NCI-H1417 treated with DMSO at 0.1 percent for 48 hours (cell line): ENCODE measurements at places on chromosomes 11 and 22.

GRCh38 chr22:34278121-34278520 lies 357.8 kb upstream of the LARGE1 start:
- DNase-seq: no peak

GRCh38 chr11:38323961-38324761 lies 1726.1 kb upstream of the RAG2 start:
- DNase-seq: no peak

- no peak for DNase-seq
Measured at GRCh38 chr11:20760811-20761210, 91.4 kb downstream of the NELL1 start.

DNA sequence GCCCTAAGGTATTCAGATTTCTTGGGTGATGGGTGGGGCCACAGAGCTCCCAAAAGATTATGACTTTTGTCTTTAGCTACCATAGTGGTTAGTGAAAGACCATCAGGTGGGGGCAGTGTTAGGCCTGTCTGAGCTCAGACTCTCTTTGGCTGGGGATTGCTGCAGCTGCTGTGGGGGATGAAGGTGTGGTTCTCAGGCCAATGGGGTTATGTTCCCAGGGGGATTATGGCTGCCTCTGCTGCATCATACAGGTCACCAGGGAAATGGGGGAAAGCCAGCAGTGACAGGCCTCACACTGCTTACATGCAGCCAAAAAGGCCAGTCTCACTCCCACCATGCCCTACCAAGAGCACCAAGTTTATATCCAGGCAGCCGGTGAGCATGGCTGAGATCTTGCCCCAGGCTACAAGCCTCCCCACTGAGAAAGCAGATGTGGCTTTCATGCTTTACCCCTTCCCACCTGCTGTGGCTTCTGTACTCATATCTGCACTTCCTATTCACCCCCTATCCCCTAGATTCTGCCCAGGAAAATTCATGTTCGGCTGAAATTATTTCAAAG lies 24.8 kb downstream of the CNTF start:
- DNase-seq: no peak

GRCh38 chr11:125935056-125935455 lies 10.8 kb upstream of the VSIG10L2 start:
- DNase-seq: no peak

DNA sequence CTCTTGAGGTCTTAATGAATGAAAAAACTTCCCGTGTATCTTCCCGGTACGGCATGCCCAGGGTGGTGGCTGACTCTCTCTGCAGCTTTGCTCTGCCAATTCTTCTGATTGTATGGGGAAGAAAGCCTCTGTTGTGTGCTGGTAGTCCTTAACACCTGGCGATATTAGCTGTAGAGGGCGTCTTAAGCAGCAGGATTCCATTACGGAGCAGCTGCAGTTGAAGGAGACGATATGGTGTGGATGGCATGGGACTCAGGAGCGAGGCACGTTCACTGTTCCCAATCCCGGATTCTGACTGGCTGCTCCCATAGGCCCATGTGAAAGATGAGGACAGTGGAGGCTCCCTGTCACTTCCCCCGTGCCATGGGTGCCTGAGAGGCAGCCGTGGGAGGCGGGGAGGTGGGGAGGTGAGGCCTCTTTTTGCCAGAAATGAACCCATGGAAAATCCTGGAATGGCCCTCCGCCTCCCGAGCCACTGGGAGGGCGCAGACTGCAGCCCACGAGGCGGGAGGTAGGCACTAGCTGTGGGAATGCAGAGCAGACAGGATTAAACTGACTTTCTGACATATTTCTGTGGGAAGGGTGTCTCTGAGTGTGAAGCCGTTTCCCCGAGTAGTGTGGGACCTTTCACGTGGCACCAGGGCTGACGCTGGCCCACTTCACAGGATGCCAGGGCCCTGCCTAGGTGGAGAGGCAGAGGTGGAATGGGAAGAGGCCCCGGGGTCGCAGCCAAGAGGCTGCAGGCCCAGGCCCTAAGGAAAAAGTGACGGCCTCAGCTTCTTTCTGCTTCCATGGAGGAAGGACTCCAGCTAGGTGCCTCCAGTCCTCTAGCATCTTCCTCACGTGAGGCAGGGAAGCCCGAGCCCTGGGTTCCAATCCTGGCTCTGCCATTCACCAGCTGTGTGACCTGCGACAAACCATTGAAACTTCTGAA lies 121.4 kb upstream of the CD82 start:
- DNase-seq: no peak

GRCh38 chr11:61153593-61154095 lies 7.6 kb downstream of the VPS37C start:
- DNase-seq: no peak

DNA sequence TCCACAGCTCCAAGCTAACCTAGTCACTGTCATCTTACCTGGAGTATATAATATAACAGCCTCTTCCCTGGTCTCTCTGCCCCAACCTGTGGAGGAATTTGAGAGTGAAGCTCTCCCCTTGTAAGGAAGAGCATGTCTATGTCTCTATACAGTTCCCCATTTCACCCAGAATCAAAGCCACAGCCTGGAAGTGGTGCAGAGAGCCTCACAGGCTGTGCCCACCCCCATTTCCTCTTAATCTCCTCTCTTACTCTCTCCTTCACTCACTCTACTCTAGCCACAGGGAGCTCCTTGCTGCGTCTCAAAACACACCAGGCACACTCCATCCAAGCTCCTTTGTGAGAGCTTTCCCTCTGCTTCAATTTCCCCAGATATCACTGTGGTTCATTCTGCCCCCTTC lies 302.5 kb upstream of the ISX start:
- DNase-seq: no peak

- DNase-seq: no peak
Measured at GRCh38 chr11:92457250-92457649, 232.6 kb downstream of the FAT3 start.

- DNase-seq: no peak
Measured at GRCh38 chr11:93734427-93735222, 6.7 kb downstream of the TAF1D start.

DNA sequence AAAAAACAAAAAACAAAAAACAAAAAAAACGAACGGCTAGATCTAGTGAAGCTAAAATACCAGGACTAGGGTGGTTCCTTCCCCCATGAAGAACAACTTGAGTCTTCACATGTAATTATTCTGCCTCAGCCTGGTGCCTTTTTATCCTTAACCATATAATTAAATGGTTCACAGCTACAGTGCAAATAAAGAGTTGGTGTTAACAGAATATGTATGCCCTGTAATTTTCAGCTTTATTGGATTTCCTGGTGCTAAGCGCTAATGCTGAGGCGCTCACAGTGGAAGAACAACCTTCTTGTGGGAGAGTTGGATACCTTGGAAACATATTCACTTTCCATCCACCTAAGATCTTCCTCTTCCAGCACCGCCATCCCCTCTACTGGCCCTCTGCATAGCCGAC lies 158.5 kb upstream of the SORL1-AS1 start:
- DNase-seq: peak; percentile 84

DNA sequence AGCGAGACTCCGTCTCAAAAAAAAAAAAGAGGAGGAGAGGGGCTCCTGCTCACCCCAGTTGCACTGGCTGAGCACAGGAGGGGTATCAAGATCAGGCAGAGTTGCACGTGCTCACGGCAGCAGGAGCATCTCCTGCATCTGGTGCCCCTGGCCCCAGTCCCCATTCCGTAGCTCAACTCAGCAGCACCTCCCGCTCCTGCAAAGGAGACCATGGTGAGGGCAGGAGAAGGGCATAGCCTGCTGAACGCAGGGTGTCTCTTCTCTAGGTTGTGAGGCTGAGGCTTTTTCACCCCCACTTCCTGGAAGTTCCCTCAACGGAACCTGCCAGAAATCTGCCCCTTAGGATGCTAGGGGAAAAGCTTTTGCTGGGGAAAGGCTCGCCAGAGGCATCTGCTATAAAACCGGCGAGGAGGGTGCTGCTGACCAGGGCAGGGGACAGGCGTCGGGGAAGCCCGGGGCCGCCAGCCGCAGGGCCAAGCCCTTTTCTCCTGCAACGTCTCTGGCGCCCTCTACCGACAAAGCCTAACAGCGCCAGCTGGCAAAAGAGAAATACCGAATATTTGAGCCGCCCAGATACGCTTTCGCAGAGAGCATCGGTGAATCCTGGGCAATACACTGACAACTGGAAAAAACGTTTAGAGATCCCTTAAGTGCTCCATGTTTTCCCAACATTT lies 1.0 kb upstream of the PPP6R2 start:
- DNase-seq: no peak

DNA sequence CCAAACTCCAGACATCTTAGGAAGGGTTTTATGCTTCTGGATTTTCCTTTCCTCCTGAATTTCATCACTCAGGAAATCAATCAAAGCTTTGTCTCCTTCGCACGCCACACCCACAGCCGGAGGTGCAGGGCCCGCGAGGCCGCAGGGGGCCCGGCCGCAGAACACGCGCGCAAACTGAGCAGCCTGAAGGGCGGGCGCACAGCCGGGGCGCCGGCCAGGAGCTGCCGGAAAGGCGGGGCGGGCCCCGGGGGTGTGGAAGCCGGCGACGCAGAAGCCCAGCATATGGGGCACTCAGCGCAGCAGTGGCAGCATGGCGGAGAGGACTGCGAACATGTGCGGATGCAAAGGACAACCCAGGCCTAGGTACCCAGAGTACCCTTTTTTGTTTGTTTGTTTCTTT lies 33.1 kb upstream of the SPTBN2 start:
- no peak for DNase-seq

GRCh38 chr11:10414181-10414580 lies 40.9 kb upstream of the AMPD3 start:
- no peak for DNase-seq

GRCh38 chr22:22988150-22988549 lies 82.2 kb upstream of the GNAZ start:
- no peak for DNase-seq

DNA sequence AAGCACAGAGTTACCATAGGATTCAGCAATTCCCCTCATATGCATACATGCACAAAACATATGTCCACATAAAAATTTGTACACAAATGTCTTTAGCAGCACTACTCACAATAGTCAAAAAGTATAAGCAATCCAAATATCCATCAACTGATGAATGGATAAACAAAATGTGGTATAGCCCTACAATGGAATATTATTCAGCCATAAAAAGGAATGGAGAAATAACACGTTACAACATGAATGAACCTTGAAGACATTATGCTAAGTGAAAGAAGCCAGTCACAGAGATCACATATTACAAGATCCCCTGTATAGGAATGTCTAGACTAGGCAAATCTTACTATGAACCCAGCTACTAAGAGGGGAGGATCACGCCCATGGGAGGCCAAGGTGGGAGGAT lies 7.2 kb downstream of the PRR14L start:
- DNase-seq: no peak

- DNase-seq: no peak
Measured at GRCh38 chr11:111301004-111301841, 2.9 kb downstream of the POU2AF3 start.

DNA sequence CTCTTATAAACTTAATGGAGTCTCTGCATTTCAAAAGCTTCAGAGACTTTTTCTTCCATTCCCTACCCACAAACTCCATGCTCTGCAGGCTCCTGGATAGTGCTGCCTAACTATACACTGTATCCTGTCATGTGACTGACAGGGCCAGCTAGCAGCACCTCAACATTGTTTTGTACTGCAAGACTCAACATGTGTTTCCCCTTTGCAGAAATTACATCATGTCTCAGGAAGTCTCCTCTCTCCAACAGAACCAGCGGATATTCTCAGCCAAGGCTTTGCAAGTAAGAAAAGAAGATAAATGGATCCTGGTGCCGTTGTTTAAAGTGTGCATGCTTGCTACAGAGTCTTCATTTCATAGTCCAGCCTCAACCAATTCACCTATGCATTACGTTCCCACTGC lies 164.0 kb upstream of the UBASH3B start:
- DNase-seq: no peak

- no peak for DNase-seq
Measured at GRCh38 chr22:17046566-17047348, 38.0 kb upstream of the IL17RA start.

- DNase-seq: no peak
Measured at GRCh38 chr22:48849219-48849912, 978.3 kb downstream of the BRD1 start.

GRCh38 chr22:40388231-40388630 lies 17.8 kb downstream of the SGSM3 start:
- DNase-seq: no peak

GRCh38 chr11:57904376-57904775 lies 119.3 kb upstream of the OR9Q1 start:
- no peak for DNase-seq

- no peak for DNase-seq
Measured at GRCh38 chr22:36928196-36928595, 14.8 kb downstream of the CSF2RB start.

DNA sequence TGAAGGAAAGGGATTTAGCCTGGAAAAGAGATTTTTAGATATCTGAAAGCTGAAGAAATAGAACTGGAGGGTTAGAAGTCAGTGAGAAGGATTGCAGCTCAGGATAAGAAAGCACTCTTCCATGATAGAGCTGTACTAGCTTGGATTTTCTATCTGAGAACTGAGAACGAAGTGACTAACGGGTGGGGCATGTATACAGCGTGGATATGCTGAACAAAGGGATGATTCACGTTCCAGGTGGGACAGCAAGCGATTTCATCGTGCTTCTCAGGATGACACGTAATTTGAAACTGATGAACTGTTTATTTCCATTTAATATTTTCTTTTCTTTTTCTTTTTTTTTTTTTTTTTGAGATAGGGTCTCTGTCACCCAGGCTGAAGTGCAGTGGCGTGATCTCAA lies 53.0 kb downstream of the GRAMD1B start:
- DNase-seq: no peak

DNA sequence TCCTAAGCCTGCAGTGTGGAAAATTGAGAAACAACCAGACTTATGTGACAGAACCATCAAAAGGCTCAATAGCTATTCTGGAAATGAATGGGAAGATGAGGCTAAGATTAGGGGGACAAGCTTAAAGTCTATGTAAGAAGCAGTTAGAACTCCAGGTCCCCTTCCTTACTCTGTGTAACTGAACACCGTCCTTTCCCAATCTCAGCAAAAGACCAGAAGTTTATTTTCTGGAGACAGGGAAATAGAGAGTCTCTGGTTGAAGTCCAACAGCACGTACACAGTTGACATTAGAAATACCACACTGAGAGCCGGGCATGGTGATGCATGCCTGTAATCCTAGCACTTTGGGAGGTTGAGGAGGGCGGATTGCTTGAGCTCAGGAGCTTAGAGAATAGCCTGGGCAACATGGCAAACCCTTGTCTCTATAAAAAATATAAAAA lies 93.9 kb downstream of the CD44 start:
- no peak for DNase-seq

DNA sequence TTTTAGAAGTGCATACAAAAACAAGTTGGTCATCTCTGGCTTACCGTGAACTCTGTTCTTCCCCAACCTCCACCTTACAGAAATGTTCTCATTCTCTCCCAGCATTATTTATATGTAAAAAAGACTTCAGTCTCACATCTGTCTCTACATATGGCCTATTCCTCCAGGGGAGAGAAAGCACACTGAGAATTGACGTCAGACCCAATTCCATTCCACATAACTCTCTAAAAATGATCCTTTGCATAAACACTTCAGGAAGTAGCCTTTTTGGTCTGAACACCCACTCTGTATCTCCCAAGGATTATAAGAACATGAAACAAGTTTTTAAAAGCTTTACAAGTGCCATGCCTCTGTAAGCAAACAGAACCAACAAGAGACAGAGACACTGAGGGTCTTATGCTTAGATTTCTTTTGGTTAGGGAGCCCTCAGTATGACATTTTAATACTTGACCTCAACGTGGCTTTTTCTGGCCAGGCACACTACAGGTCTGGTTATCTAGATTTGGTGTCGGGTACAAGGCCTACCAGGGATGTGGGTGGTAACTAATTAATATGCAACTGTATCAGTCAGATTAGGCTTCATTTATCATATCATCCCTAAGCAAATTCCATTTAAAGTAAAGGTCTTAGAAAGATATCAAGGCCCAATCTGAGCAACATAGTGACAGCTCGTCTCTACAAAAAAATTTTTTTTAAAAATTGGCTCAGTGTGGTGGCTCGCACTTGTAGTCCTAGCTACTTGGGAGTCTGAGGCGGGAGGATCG lies 48.5 kb upstream of the PPP2R1B start:
- no peak for DNase-seq
